ENCODE measurements at places on chromosomes 16 and 17.

DNA sequence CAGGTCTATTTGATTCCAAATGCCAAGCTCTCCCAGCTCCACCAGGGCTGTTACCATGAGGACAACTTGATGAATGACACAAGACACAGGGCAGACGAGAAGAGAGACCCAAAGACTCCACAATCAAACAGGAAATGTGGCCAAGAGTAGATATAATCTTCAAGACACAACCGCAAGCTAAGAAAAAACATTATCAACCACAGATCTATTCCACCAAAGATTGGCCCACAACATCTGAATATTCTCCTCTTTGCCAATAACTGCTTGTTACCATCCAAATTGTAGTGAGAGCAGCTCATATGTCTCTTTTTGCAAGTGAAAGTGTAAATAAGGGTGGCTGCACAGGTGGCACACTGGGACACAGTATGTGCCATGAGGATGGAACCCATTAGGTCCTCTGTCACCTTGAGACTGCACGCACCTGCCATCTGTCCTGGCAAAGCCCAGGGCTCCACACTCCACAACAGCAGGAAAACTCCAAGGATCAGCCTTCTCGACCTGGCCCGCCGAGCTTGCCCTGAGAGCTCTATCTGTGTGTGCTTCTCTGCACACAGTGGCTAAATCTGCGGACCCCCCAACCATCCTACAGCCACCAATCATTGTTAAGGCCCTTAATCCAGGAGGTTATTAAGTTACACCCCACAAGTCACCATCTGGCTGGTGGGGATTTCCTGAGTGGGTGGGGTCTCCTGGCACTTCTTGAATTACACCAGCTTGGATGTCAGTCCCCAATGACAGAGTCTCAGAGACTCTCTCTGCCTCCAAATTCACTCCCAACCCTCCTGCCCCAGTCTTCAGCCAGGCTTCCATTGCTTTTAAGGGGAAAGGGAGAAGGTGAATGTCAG is 50.5 kb downstream of the DYNLRB2 start:
- no peak for DNase-seq

DNA sequence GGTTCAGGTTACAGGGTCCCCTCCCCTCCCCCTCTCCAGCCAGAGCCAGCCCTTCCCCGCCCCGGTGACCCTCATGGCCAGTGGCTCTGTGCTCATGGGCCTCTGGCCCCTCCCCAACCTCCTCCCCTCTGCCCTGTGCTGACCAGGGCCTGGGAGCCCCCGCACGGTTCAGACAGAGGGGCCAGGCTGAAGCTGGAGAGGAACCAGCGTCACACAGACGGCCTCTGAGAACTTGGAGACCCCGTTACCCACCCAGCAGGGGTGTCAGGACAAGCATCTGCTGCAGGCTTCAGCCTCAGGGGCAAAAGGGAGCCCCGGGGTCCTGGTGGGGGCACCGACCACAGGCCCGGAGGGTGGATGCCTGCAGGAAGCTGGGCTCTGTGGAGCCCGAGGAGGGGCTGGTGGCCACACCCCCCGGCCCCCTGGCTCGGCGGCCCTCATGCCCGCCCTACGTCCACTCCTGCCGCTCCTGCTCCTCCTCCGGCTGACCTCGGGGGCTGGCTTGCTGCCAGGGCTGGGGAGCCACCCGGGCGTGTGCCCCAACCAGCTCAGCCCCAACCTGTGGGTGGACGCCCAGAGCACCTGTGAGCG is at the start of gene WFIKKN1:
TSS of gene WFIKKN1 (plus strand) at position 171 of the 591 bp plus-strand sequence. CDS start at position 440, 269 bp downstream.
- DNase-seq = no peak

DNA sequence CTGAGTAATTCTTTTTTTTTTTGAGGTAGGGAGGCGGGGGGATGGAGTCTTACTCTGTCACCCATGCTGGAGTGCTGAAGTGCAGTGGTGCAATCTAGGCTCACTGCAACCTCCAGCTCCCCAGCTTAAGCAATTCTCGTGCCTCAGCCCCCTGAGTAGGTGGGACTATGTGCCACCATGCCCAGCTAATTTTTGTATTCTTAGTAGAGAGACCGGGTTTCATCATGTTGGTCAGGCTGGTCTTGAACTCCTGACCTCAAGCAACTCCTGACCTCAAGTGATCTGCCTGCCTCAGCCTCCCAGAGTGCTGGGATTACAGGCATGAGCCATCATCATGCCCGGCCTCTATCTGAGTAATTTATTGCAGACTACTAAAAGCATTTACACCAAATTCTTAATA is 19.4 kb downstream of the KPNB1 start:
- no peak for DNase-seq

DNA sequence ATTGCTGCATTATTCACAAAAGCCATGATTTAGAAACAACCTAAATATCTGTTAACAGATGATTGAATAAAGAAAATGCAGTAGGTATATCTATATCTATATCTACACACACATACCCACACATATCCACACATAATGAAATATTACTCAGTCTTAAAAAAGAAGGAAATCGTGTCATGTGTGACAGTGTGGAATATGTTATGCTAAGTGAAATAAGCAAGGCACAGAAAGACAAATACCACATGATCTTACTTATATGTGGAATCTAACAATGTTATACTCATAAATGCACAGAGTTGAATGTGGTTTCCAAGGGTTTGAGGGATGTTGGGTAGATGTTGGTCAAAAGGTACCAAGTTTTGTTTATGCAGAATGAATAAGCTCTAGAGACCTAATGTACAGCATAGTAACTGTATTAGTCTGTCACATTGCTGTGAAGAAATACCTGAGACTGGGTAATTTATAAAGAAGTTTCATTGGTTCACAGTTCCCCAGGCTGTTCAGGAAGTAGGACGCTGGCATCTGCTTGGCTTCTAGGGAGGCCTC is 156.1 kb downstream of the FTO start:
- no peak for DNase-seq

DNA sequence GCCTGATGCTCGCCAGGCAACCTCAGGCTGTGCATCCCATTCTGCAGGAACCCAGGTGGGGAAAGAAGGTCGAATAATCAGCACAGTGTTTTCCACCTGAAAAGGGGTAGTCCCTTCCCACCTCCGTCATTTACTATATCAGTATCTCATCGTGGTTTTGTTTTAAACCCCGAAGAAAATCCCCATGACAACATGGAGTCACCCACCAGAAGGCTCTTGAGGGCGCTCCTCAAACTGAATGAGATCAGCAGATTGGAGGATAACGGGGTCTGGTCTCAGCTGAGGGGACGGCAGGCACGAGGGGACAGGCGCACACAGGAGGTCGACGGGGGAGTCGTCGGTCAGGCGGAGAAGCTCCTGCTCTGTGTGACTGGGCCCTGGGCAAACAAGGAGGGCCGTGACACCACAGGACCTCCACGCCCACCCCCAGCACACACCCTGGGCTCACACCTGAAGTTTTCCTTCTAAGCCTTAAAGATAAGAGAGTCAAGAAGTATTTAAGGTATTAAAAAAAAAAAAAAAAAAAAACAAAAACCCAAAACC is 44.2 kb downstream of the MARF1 start:
- no peak for DNase-seq

GRCh38 chr17:17685775-17686291 is 4.6 kb downstream of the RAI1 start:
- DNase-seq = no peak

DNA sequence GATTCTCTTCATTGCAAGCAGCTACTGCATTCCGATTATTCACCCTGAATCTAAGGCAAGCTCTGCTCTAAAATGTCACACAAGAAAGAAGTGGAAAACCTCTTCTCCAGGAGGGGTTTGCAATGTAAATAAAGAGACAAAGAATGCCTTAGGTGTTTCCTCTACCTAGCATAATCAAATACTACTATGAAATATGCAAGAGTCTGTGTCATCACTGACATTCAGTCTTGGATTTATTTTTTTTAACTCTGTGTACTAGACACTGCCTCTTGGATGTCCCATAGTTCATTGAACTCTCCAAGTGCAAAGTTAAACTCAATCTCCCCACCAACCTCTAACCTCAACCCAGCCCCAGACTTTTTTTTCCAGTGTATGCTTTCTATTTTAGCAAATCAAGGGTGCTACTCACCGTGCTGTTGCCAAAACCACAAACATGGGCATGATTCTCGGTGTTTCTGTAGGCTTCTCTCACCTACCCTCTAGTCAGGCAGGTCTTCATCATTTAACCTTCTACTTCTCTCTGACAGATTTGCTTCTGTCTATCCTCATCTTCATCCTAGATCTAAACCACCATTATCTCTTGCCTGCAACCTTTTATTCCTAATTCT is 329.1 kb downstream of the CDH13 start:
- DNase-seq = no peak

- DNase-seq = no peak
Measured at GRCh38 chr17:50346313-50347116, 589 bp downstream of the XYLT2 start.

DNA sequence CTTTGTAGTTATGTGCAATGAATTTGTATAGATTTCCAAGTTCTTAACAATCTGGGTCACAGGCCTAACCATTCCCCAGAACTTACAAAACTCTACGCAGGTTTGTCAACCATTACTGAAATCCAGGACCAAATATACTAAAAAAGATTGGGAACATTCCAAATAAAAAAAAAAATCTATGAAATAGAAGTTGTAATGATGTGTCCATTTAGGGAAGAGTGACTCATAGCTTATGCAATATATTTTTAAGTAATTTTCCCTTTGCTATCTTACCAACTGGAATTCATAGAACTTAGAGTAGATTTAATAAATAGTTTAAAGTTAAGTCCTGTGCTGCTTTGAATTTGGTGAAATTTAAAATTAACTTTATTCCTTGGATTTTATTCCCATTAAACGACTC is 393.2 kb downstream of the PMP22 start:
- DNase-seq = no peak

DNA sequence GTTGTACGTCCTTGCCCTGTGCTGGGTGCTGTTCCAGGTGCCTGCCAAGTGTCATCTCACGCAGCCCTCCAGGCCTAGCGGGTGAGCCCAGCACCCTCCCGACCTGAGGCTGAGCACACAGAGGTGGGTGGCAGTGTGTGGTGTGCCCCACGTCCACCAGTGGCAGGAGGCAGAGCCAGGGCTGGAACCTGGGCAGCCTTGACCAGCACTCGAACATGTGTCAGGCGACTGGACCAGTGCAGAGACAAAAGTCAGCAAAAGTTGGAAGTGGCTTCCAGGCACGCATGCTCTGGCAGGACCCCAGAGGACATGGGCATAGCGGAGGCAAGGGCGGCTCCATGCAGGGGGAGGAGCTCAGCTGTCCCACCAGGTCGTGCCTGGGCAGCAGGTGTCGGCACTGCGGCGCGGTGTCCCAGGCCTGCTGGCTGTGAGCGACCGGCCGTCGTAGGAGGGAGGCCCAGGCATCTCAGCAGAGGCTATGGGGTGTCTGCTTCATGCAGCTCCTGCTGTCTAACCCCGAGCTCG is 35.8 kb downstream of the COX4I1 start:
- DNase-seq = no peak

- DNase-seq = no peak
Measured at GRCh38 chr16:1319041-1319440, 9.6 kb downstream of the UBE2I start.

GRCh38 chr17:36523113-36523512 is 11.6 kb downstream of the MYO19 start:
- DNase-seq = no peak

DNA sequence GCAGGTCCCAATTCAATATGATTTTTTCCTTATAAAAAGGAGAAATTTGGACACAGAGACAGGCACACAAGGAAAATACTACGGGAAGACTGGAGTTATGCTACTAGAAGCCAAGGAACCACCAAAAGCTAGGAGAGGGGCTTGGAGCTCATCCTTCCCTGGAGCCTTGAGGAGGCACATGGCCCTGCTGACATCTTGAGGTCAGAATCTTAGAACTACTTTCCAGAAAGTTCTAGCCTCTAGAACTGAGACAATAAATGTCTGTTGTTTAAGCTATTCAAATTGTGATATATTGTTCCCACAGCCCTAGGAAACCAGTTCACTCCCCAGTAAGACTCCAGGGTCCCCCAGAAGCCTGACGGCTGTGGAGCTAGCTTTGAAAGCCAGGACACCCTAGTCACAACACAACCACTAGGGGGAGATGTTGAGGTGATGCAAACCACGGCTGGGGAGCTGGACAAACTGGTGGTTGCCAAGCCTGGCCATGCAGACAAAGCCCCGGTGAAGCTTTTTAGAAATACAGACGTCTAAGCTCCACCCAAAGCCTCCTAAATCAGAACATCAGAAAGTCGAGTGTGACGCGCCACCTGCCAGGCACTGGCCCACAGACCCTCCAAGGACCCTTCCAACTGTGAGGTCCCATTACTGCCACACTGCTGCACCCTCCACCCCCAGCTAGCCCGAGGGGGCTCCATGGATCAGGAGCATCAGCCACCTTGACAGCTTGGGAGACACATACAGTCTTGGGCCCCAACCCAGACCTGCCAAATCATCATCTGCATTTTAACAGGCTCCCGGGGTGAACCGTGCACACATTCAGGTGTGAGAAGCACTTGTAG is 106.4 kb downstream of the SLC39A11 start:
- peak; percentile 73 for DNase-seq

DNA sequence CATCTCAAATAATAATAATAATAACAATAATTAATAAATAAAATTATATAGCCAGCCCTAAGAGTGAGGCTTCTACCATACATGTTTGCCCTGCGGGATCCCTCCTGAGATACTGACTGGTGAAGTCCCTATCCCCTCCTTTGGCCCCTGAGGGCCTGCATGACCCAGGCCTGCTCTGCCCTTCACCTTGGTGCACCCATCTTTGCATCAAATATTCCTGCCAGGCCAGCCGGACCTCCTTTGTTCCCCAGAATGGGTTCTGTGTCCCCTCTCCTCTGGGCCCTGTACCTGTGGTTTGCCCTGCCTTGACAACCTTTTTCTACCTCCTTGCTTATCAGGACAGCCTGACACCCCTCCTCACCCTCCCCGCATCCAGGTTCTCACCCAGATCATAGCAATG is 2.0 kb upstream of the RNF112 start:
- no peak for DNase-seq

DNA sequence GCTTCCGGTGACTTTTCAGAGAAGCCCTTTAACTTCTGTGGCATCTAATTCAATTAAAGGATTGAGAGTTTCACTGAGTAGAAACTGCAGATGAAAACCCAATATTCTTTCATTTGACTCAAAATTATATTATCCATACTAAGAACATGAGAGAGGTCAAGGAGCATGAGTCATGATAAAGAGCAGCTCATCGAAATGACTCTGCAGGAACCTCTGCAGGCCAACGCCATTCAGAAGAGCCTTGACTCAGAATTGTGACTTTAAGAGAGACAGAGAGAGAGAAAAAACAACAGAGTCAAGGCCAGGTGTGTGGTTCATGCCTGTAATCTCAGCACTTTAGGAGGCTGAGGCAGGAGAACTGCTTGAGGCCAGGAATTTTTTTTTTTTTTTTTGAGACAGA is 417.2 kb upstream of the XYLT1 start:
- DNase-seq = no peak

GRCh38 chr17:11643851-11644250 is 45.6 kb downstream of the DNAH9 start:
- no peak for DNase-seq

GRCh38 chr17:27526604-27527002 is 70.4 kb downstream of the KSR1 start:
- DNase-seq = no peak

DNA sequence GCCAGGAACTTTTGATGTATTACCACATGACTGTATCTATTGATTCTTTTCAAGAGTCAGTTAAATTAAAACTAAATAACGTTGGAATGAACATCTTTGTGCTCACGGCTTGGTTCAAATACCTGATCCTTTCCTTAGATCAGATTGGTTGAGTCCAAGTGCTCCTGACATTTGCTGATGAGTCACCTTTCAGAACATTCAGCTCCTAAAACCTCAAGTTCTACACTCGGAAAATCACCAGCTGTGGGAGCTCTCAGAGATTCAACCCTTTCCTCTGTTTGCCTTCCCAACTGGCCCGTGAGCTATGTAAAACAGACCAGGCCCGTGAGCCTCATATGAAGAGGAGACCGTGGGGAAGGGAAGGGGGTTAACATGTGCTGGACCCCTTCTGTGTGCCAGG is 68.1 kb downstream of the RTN4RL1 start:
- no peak for DNase-seq
